ENCODE measurements at places on chromosomes 1 and 21. TPM values are rescaled to one million over a fixed set of nuclear protein-coding genes. Genes with fewer than 3 reads are reported as not detected.

DNA sequence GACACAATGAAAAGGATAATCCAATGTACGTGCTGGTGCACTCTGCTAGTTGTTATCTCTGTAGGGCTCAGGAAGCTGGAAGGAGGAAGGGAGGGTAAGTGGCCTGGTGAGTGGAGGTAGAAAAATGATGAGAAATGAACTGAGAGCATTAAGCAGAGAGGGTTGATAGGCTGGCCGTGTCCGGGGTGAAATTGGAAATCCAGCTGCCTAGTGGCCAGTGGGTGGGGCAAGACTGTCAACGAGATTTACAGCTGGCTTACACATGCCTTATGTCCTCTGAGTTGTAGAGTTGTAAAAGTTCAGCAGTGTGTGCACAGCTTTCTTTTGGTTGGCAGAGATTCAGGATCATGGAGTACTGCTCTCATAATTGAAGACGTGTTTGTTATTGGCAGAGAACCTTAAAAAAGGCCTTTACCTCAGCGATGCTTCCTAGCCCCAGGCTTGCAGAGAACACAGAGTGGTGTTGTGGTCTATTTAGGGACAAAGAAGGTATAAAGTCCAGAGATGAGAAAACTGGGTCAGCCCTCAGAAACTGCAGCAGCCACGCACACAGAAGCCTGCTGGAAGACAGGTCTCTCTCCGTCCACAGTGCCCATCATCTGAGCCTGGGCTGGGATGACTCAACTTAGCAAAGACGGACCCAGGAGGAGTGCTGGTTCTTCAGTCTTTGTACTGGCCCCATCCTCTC is 132.4 kb downstream of the EDEM3 start:
- DNase-seq, result no peak
- H3K36me3 ChIP-seq, result peaks cover 14% of the 10 kb centered on the region
- H3K27ac ChIP-seq, result peak overlapping the region; percentile 66
- H3K27me3 ChIP-seq, result no peaks in the 10 kb centered on the region

- no peak for DNase-seq
- no peak overlapping the region for H3K4me3 ChIP-seq
- no peaks in the 10 kb centered on the region for H3K27me3 ChIP-seq
- H3K27ac ChIP-seq, result no peak overlapping the region
Measured at GRCh38 chr1:183889095-183889494, 84.2 kb downstream of the RGL1 start.

DNA sequence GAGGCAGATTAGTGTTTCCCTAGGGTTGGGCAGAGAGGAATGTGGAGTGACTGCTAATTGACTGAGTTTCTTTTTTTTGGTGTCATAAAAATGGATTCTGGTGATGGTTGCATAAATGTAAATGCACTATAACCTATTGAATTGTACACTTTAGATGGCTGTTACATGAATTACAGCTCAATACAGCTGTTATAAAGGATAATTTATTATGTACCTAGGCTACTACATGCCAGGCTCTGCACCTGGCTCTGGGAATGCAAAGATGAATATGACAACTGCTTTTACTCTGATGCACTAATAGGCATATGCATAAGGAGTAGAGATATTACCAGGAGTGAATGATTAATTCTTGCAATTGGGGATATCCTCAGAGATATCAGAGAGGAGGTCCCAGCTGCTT is 345.3 kb downstream of the PTBP2 start:
- no peaks in the 10 kb centered on the region for H3K4me1 ChIP-seq
- H3K36me3 ChIP-seq, result no peaks in the 10 kb centered on the region
- no peaks in the 10 kb centered on the region for H3K27me3 ChIP-seq

DNA sequence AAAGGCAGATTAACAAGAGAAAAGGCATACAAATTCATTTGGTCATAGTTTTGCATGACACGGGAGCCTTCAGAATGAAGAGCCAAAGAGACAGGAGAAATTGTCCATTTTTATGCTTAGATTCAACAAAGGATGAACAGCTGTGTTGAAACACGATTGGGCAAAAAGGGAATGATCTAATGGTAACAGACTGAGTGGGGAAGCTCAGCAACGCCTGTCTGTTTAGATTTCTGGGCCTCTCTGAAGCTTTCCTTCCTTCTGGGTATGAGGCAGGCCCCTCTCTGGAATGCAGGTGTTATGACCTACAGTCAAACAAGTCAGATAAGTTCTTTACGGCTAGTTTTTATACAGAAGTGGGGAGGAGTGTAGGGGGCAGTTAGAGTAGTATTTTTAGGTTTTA is 154.6 kb downstream of the RGS7 start:
- H3K27ac ChIP-seq, result no peak overlapping the region
- no peak overlapping the region for H3K4me3 ChIP-seq
- DNase-seq, result no peak
- H3K36me3 ChIP-seq, result no peaks in the 10 kb centered on the region

GRCh38 chr1:24018611-24019580 is 38.8 kb upstream of the SRSF10 start:
- DNase-seq, result peak; percentile 10
- peaks cover 9% of the 10 kb centered on the region for H3K4me1 ChIP-seq
- no peaks in the 10 kb centered on the region for H3K27me3 ChIP-seq
- peak overlapping the region; percentile 85 for H3K27ac ChIP-seq
- no peak overlapping the region for H3K4me3 ChIP-seq

PRDX6 gene
- 166 TPM for total RNA-seq

CD1D gene
- total RNA-seq, result 1.7 TPM

DNA sequence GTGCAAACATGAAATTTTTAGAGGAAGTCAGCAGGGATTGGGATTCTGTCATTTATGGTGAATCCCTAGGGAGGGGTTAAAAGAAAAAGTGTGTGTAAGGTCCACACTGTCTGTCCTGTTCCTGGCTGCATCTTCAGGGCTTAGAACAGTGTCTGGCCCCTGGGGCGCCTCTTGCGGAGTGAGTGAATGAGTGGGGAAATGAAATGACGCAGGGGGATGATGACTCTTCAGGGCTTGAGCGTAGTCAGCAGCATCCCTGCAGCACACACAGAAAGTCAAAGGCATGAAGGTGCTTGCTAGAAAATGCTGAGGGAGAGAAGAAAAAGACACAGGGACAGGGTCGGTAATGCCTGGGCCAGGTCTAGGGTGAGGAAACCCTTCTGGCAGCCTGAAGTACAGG is 57.8 kb downstream of the PGBD5 start:
- no peaks in the 10 kb centered on the region for H3K4me1 ChIP-seq
- no peaks in the 10 kb centered on the region for H3K36me3 ChIP-seq
- H3K27me3 ChIP-seq, result no peaks in the 10 kb centered on the region
- H3K27ac ChIP-seq, result no peak overlapping the region
- DNase-seq, result no peak

DNA sequence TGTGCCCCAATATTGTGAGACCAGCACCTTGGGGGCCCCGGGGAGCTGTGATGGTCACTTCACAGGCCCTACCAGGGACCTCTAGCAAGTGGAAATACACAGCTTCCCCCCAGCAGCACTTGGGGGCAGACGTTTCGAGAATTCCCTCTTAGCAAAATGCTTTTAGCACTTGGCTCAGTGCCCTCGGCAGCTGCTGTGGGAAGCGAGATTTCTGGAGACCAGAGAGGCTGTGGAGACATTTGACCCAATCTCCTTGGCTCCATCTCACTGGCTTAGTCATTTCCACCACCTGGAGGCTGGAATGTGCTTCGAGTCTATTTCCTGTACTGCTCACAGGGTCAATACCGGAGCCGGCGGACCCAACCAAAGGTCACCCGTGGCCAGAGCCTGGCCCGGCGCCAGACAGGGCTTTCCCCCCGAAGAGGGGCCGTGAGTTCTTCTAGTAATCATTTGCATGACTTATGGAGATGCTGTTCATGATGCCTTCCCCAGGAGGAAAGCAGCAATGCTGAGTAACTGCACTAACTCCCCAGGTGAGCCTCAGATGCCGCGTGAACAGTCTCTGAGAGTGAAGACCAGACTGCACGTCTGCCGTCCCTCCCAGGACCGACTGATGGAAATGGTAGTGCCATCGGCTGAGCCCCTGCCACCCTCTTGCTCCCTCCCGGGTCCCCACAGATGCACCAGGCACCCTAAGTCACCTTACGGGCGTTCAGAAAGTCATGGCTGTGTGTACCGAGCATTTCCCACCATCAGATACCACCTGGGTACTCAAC is 4.4 kb upstream of the C2CD2 start:
- peaks cover 28% of the 10 kb centered on the region for H3K4me1 ChIP-seq
- no peak overlapping the region for H3K4me3 ChIP-seq
- no peaks in the 10 kb centered on the region for H3K27me3 ChIP-seq
- no peaks in the 10 kb centered on the region for H3K36me3 ChIP-seq
- peak overlapping the region; percentile 79 for H3K27ac ChIP-seq
- DNase-seq, result no peak

DNA sequence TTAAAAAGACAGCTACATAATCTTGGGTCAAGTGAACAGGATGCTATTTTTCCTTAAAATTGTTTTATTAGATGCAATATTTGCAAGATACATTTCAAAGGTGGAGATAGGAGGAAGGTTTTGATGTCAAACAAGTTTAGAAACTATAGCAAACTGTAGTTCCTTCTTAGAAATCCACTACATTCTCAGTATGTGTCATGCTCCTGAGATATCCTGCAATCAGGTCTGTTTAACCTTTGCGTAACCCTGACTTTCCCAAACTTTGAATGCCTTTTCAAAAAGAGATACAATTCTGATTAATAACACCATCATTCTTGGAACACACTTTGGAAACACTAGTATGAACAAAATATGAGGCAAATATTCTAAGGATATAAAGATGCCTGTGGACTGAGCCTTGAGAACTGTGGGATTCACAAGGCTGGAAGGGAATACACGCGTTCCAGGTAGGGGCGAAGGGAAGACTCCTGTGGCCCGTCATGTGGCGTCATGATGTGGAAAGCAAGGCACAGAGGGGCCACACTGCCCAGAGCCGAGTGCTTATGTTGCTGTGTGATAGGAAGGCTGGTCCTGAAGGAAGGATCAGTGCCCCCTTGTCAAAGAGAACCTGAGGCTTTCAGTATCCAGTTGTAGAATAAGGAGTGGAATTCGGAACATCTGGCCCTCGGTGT is 19.6 kb upstream of the TARBP1 start:
- H3K36me3 ChIP-seq, result no peaks in the 10 kb centered on the region
- no peak overlapping the region for H3K4me3 ChIP-seq

- peak within 1 kb of the TSS; percentile 100 for H3K4me3 ChIP-seq
- H3K27me3 ChIP-seq, result no peaks in the 10 kb centered on the region
- H3K36me3 ChIP-seq, result peaks cover 24% of the 10 kb centered on the region
- DNase-seq, result no peak
- peaks cover 38% of the 10 kb centered on the region for H3K4me1 ChIP-seq
Measured at GRCh38 chr1:161117759-161118581, at the start of the genes NIT1 and PFDN2. TSS of gene NIT1 (plus strand) at chr1:161118105. CDS start at chr1:161118177, 72 bp downstream. TSS of gene PFDN2 (minus strand) at chr1:161118037. CDS start at chr1:161118026, 11 bp downstream.

KRTAP10-9 gene
- not detected for total RNA-seq

DNA sequence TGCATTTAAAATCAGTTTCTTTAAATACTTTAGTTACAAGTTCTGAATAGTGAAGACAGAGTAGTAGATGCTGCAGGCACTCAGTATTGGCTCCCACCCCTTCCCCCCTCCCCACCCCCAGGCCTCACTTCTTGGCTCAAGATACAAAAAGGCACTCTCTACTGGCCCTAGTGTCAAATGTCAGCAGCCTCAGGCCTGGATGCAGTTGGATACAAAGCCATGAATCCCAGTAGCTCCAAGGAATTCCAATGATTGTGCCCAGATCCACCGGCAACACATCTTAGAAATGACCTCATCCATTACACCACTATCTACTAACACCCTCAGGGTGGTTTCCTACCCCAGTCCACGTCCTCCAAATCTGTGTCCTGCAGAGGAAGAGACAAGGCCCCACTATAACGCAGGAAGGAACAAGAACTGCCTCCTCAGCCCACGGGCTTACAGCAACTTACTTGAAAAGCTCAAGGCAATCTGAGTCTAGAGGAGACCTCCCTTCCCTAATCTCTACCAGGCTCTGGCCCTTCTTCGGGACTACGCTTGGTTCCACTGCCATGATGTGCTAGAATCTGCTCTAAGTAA is 17.6 kb downstream of the ACADM start:
- H3K36me3 ChIP-seq, result peaks cover 86% of the 10 kb centered on the region
- no peaks in the 10 kb centered on the region for H3K27me3 ChIP-seq
- no peak for DNase-seq
- no peak overlapping the region for H3K4me3 ChIP-seq

DNA sequence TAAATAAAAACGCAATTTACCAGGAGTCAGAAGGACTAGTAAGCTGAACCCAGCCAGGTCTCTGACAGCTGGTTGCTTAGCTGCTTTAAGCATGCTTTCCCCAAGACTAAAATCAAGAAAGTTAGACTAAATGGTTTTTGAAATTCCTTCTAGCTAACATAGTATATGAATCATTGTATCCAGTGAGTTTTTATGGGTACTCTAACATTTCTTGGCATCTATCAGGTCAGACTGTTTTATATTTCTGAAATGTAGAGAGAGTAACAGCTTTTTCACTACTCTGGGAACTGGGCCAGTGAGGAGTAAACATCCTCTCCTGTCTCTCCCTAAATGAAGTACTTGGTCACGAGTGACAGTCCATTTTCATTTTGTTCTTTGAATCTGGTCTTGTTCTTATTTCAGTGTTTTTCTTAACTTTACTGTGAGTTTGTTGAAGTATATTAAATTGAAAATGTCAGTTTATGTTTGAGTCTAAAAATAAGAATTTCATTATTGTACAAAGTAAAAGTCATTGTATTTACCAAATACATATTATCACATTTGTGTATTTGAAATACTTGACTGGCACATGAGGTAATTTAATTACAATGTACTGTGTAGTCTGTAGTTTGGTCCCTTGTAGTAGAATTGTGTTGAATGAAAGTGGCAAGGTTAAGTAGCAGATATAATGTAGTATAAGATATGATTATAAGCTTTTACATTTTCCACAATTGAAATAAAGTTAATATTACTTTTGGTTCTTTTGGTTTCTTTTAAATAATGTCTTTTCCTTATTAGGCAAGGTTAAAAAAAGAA is 47.6 kb downstream of the PKN2 start:
- no peak for DNase-seq
- no peaks in the 10 kb centered on the region for H3K36me3 ChIP-seq
- H3K27ac ChIP-seq, result peak overlapping the region; percentile 37

DNA sequence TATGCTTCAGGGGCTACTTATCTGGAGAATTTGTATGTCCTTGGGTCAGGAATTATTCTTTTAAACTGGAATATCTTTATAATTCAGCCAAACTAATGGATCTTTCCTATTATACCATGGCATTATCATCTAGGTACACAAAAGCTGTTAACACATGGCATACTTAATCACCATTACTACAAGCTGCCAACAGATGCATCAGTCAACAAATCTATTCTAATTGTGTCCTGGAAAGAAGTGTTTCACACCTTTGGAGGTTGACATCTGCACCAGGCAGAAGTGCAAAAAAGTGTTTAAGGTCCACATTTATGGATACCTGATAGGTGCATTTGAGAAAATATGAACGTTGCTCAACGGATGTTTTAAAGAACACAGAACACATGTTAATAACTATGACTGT is 470.2 kb upstream of the ADGRL2 start:
- no peaks in the 10 kb centered on the region for H3K27me3 ChIP-seq
- H3K27ac ChIP-seq, result no peak overlapping the region
- H3K4me1 ChIP-seq, result no peaks in the 10 kb centered on the region
- no peak overlapping the region for H3K4me3 ChIP-seq
- no peak for DNase-seq
- no peaks in the 10 kb centered on the region for H3K36me3 ChIP-seq

DNA sequence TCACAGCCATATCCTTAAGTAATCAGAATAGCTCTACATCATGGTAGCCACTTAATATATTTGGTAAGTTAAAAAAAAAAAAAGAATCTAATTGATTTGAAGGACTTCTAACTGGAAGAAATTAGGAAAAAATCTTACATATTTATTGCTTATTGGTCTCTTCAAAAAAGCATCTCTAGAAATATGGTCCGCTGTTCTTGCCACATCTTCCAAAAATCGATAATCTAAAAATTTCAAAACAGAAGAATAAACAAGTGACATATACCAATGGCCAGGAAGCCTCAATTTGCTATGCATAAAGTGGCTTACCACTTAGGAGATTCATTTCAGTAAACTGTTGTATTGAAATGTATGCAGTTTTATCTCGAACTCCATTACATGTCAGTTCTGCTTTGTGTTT is 2.3 kb downstream of the ZNHIT6 start:
- H3K4me3 ChIP-seq, result no peak overlapping the region
- H3K27ac ChIP-seq, result no peak overlapping the region
- no peaks in the 10 kb centered on the region for H3K27me3 ChIP-seq
- H3K4me1 ChIP-seq, result peaks cover 13% of the 10 kb centered on the region

All from esophagus squamous epithelium (tissue), 5 donors.